ENCODE measurements at places on chromosomes 11 and 22.

GRCh38 chr11:111018566-111018965, 227.0 kb upstream of the POU2AF2 start:
- DNase-seq: no peak

DNA sequence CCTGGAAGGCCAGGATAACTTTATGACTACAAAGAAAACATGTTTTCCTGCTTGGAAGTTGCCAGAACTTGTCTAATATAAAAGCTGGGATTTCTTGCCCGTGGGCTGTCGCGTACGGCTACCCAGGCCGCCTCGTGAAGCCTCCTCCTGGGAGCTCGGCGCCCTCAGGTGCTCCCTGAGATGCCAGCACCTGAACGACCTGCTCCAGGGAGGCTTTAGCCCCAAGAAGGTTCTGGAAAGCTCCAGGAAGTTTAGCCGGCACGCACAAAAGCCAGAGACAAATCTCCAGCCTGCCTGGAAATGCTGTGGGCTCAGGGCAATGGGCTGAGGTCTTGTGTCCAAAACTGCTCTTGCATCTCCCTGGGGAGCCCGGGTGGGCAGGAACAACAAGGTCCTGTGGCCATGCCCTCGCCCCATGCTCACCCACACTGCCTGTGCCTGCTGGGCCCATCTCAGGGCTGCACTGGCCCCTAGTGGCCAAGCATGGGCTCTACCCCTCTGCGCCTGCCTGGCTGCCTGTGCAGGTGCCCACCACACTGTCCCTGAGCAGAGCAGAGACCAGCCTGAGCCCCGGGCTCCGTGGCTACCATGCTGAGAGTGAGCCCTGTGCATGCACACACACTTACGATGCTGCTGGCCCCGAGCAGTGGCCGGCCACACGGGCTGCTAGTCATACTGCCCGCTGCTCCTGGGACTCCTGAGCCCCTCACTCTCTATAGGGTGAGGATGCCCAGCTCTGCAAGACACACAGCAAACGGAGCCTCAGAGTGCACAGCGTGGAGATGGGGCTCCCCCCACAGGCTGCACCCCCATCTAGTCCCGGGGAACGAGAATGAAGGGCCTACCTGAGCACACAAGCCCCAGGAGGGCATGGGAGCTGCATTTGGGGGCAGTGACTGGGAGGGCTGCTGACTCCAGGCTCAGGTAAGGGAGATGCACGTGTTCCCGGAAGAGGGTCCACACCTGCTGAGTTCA, 4.9 kb upstream of the CELSR1 start:
- peak; percentile 51 for DNase-seq

GRCh38 chr11:109939166-109939810, 153.9 kb upstream of the ZC3H12C start:
- no peak for DNase-seq

- peak; percentile 36 for DNase-seq
Observed at GRCh38 chr11:66100272-66101065, 30.4 kb downstream of the PACS1 start.

GRCh38 chr11:116703421-116703820, 69.4 kb downstream of the BUD13 start:
- DNase-seq: no peak

- DNase-seq: no peak
Observed at GRCh38 chr11:128968916-128969315, 26.2 kb upstream of the TP53AIP1 start.

DNA sequence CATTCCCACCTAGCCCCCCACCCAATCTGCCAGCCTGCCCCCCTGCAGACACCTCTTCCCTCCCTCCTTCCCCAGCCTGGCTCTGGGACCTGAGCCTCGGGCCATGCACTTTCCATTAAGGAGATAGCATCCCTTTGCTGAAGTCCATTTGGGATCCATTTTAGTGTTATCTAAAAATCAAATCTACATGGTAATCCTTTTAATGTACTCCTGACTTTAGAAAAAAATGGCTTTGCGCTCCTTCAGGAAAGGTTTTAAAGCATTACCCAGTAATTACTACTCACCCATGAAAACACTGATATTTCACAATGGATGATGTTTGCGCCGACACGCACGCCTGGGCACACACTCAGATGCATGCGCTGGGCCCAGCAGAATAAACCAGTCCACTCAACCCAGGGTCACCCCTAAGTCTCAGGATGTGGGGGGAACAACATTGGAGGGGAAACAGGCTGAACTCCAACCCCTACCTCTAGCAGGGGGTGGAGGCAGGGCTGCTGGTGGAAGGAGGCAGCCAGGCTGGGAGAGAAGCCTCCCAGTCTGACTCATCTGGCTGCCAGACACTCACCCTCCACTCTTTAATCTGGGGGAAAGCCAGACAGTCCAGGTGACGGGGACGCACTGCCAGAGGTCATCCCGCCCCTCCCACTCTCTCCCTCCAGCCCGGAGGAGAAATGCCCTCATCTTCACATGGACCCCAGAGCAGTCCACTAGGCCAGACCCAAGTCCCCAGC, 29.8 kb downstream of the LMO1 start:
- no peak for DNase-seq

DNA sequence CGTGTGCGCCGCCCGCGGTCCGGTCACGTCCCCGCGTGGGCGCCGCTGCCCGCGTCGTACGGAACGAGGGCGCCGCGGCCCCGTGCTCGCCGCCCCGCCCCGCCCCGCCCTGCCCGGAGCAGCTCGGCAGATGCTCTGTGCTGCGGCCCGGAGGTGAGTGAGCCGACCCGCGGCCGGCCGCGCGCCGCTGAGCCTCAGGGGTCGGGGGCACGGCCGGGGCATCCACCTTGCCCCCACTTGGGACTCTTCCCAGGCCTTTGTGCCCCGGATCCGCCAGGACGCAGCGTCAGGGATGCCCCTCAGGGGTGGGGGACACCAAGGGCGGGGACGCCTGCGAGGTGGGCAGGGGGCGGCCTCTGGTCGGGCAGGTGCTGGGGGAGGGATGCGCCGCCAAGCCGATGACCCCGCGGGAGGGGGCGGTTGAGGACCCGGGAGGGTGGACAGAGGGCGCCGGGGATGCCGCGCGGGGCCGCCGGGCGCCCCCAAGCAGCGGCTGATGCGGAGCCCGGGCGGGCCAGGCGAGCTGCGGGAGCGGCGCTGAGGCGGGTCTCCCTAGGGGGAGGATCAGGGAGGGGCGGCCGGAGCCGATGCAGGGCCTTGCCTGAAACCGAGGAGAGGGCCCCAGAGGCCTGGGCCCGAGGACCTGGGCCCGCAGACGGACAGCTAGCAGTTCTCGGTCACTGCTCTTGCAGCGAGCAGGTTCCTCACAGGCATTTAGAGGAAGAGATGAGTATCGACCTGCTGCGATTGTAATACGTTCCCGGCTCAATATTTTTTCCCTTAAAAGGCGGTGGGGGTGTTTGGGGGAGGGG, at the start of gene GNAZ:
Gene GNAZ, plus strand, starts transcription at position 102 of the 812 bp plus-strand sequence. CDS start 25,177 bp downstream, outside the sequence.
- peak; percentile 13 for DNase-seq
